ENCODE measurements at places on chromosomes 1 and 21. TPM values are rescaled to one million over a fixed set of nuclear protein-coding genes. Genes with fewer than 3 reads are reported as not detected.

DNA sequence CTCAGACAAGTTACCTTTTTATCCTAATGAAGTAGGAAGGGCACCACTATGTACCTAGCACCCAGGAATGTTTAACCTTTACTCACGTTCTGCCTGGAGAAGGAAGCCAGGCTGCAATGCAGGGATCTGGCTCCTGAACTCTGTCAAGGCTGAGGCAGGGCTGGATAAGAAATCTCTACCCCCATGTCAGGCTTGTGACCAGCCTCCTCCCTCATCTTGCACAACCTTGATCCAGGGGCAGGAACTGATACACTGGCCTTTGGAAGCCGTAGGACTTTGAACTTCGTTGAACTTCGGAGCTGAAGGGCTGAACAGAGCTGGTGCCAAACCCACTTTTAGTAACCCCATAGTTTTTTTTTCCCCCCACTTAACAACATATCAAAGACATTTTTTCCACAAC lies 8.0 kb upstream of the AKR1A1 start:
- no peak for DNase-seq

DNA sequence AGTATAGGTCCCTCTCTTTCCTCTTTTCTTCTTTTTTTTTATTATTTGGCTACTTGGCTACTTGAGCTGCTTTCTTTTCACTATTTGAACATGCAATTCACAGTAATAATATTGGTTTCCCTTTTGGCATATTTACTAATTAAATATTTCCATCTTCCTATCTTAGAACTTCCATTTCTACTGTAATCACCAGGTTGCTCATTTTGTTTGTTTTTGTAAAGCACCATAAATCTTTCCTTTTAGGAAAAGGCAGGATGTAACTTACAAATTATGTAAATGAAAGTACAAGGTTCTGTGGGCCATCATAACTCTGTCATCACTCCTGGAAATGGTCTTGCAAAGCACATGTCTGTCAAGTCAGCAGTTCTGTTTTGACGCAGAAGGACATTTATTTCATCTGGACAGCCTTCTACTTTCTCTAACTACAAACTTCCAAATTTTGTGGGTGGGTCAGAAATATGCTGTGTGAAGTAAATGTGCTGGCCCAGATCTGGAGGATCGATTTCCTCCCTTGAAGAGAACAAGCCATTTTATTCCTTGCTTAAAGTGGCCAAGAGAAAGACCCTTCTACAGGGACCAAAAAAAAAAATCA lies 71.7 kb upstream of the TNFSF18 start:
- no peak for DNase-seq

DNA sequence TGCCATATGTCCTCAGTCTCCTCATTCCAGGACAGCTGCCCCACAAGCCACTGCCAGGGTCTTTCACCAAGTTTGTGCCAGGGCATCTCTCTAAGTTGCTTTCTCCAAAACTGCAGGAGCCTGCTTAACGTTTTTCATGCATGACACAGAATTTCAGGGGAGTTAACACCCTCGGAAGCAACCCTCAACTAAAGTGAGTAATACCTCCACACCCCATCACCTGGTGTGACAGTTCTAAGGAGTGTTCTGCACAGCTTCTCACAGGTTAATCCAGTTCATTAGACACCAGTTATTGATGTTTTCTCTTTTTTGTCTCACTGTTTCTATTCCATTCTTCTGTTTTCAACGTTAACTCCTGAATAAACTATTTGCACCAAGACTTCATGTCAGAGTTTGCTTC lies 115.0 kb downstream of the BACH1 start:
- no peak for DNase-seq

GRCh38 chr1:56189946-56190805 lies 389.2 kb downstream of the PLPP3 start:
- no peak for DNase-seq

DNA sequence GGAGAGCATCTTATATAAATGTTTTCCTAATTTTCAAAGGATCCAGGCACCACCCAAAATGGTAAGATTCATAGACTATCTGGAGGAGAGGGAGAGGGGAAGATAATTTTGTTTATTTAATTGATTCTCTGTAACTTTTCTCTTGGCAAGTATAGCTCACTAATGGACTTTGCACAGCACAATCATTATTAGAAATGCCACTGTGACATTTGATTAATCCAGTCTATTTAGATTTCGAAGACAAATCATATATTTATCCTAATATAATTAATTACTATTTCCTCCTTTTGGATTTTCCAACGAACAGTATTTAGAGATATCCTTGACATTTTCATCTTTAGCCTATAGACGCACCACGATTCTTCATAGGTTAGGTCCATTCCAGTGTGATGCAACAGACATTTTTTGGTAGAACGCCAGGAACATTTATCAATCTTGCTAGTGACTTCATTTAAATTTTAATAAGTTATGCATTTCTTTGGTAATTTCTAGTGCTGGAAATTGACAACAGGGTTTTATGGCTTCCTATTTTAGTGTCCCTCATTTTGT lies 152.4 kb downstream of the GRIK1 start:
- no peak for DNase-seq

DNA sequence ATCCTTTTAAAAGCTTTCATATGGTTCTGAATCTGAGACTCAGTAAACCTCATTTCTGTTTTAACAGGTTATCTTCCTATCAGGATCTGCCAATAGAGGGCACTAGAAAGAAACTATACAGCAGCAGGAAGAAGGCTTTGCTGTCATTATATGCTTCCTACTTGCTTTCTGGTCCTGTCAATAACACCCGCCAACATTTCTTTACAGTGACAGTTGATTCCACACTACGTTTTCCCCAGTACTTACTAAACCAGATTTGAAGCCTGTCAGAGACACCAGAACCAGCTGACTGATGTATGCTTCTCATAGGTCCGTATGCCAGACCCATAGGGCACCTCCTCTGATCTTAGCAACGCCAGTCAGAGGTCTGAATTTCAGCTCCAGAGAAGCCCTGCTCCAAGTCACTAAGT lies 341.0 kb upstream of the NEGR1 start:
- DNase-seq, result no peak

- DNase-seq, result peak; percentile 85
Measured at GRCh38 chr21:38303300-38303699, 46.5 kb downstream of the KCNJ15 start.

DNA sequence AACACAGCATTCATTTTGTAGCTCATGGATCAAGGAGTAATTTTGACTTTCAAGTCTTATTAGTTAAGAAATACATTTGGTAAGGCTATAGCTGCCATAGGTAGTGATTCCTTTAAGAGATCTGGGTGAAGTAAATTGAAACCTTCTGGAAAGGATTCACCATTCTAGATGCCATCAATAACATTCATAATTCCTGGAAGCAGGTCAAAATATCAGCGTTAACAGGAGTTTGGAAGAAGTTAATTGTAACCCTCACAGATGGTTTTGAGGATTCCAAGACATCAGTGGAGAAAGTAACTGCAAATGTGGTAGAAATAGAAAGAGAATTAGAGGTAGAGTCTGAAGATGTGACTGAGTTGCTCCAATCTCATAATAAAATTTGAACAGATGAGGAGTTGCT lies 216.6 kb downstream of the GREM2 start:
- DNase-seq, result no peak

- peak; percentile 60 for DNase-seq
Measured at GRCh38 chr1:217090060-217090911, 367.1 kb upstream of the ESRRG start.

DNA sequence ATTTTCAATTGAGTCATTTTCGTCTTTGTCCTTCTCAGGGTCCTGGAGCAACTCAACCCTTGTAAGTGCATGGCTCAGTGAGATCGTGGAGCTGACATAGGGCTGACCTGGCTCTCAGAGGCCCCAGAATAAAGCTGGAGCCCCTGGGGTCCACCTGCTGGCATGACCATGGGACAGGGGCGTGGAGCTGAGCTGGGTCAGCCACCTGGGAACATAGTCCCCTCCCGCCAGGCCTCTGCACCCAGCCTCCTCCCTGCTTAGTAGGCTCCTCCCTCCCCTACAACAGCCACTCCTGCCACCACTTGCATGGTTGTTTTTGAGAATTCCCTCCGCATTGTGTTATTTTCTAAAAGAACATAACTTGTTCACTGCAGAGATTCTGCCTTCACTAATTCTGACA lies 3.1 kb upstream of the RIPK4 start:
- no peak for DNase-seq

- no peak for DNase-seq
Measured at GRCh38 chr1:245463392-245464165, 308.8 kb downstream of the KIF26B start.

GRCh38 chr1:41328001-41328615 lies 33.1 kb upstream of the FOXO6 start:
- DNase-seq, result peak; percentile 48

GRCh38 chr21:35400233-35400939 lies 351.3 kb upstream of the RUNX1 start:
- DNase-seq, result no peak

- DNase-seq, result no peak
Measured at GRCh38 chr1:53583021-53583867, 124.0 kb downstream of the DMRTB1 start.

- no peak for DNase-seq
Measured at GRCh38 chr1:85047472-85048295, 616 bp downstream of the MCOLN3 start.

MTFR1L gene
- total RNA-seq, result 154 TPM

ADAMTS4 gene
- 19.5 TPM for total RNA-seq

PLA2G2D gene
- total RNA-seq, result not detected

P3H1 gene
- 11.3 TPM for total RNA-seq

FCGR3B gene
- 2.6 TPM for total RNA-seq

Measured in right atrium auricular region (tissue), 2 donors.